ENCODE measurements at places on chromosomes 12 and 14. TPM values are rescaled to one million over a fixed set of nuclear protein-coding genes. Genes with fewer than 3 reads are reported as not detected.

GRCh38 chr14:105337966-105338741, 23.6 kb downstream of the PACS2 start:
- no peak overlapping the region for H3K27ac ChIP-seq
- no peaks in the 10 kb centered on the region for H3K36me3 ChIP-seq
- no peak for DNase-seq
- no peaks in the 10 kb centered on the region for H3K4me1 ChIP-seq

DNA sequence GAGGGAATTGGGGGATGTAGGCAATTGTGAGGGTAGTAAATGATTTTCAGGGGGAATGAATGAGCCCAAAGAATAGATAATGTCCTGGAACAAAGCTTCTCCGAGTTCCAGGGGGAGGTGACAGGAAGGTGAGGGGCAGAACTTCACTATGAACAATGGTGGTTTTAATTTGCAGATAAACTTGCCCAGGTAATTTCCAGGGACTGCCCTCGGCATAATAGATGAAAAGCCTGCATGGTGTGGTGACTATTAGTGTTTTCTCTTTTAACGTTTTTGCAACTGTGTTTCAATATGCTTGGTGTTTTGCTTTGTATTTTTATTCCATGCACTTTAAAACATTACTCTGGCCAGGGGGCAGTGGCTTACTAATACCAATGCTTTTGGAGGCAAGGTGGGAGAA, 325.2 kb upstream of the RGS6 start:
- no peak overlapping the region for H3K4me3 ChIP-seq
- H3K27me3 ChIP-seq = no peaks in the 10 kb centered on the region
- peaks cover 22% of the 10 kb centered on the region for H3K4me1 ChIP-seq
- no peak for DNase-seq
- peaks cover 52% of the 10 kb centered on the region for H3K36me3 ChIP-seq

- no peak overlapping the region for H3K27ac ChIP-seq
- no peaks in the 10 kb centered on the region for H3K4me1 ChIP-seq
- no peak overlapping the region for H3K4me3 ChIP-seq
- no peak for DNase-seq
Measured at GRCh38 chr12:107925125-107925524, 150.6 kb downstream of the ASCL4 start.

- no peaks in the 10 kb centered on the region for H3K4me1 ChIP-seq
- H3K27ac ChIP-seq = no peak overlapping the region
- no peak overlapping the region for H3K4me3 ChIP-seq
- no peaks in the 10 kb centered on the region for H3K27me3 ChIP-seq
- no peaks in the 10 kb centered on the region for H3K36me3 ChIP-seq
Measured at GRCh38 chr12:128245121-128245520, 21.8 kb upstream of the TMEM132C start.

GRCh38 chr12:111585690-111586089, 13.4 kb downstream of the ATXN2 start:
- H3K36me3 ChIP-seq = no peaks in the 10 kb centered on the region
- H3K27me3 ChIP-seq = no peaks in the 10 kb centered on the region
- H3K27ac ChIP-seq = no peak overlapping the region
- no peak overlapping the region for H3K4me3 ChIP-seq
- no peaks in the 10 kb centered on the region for H3K4me1 ChIP-seq

- no peaks in the 10 kb centered on the region for H3K36me3 ChIP-seq
- no peaks in the 10 kb centered on the region for H3K27me3 ChIP-seq
- H3K27ac ChIP-seq = no peak overlapping the region
- no peak overlapping the region for H3K4me3 ChIP-seq
- no peak for DNase-seq
- H3K4me1 ChIP-seq = no peaks in the 10 kb centered on the region
Measured at GRCh38 chr14:76259029-76259735, 107.5 kb downstream of the GPATCH2L start.

DNA sequence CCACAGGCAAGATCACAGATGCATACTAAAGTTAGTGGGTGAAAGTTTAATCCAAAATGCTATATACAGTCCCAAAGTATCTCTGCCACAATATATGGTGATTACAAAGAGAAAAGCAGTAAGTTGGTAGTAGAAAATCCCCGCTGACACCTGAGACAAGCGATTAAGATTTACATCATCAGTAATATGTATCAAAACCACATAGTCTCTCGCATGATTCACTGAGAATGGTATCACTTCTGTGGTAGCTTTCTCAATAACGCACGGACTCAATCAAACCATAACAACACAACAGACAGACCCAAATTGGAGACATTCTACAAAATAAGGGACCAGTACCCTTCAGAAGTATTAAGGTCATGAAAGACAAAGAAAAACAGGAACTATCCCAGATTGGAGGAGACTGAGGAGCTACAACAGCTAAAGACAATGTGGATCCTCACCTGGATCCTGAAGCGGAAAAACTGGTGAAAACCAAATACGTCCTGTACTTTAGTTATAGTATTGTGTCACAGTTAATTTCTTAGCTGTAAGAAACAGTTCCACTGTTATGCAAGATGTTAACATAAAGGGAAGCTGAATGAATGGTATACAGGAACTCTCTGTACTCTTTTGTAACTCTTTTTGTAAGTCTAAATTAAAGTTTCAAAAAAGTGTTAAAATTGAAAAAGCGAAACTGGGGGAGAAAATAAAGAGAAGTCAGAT, 51.0 kb downstream of the SPTLC2 start:
- peaks cover 9% of the 10 kb centered on the region for H3K4me1 ChIP-seq
- peaks cover 48% of the 10 kb centered on the region for H3K36me3 ChIP-seq
- DNase-seq = no peak
- peak overlapping the region; percentile 52 for H3K27ac ChIP-seq
- H3K27me3 ChIP-seq = no peaks in the 10 kb centered on the region

Gene EGLN3
- 16.0 TPM for total RNA-seq

Gene TEDC1
- total RNA-seq = 38.2 TPM

Gene CLEC2A
- total RNA-seq = not detected
